ENCODE measurements at places on chromosomes 11 and 22.

- no peak for DNase-seq
Observed at GRCh38 chr11:12749442-12749841, 75.2 kb downstream of the TEAD1 start.

- DNase-seq = no peak
Observed at GRCh38 chr11:128745311-128746136, 51.7 kb downstream of the FLI1 start.

DNA sequence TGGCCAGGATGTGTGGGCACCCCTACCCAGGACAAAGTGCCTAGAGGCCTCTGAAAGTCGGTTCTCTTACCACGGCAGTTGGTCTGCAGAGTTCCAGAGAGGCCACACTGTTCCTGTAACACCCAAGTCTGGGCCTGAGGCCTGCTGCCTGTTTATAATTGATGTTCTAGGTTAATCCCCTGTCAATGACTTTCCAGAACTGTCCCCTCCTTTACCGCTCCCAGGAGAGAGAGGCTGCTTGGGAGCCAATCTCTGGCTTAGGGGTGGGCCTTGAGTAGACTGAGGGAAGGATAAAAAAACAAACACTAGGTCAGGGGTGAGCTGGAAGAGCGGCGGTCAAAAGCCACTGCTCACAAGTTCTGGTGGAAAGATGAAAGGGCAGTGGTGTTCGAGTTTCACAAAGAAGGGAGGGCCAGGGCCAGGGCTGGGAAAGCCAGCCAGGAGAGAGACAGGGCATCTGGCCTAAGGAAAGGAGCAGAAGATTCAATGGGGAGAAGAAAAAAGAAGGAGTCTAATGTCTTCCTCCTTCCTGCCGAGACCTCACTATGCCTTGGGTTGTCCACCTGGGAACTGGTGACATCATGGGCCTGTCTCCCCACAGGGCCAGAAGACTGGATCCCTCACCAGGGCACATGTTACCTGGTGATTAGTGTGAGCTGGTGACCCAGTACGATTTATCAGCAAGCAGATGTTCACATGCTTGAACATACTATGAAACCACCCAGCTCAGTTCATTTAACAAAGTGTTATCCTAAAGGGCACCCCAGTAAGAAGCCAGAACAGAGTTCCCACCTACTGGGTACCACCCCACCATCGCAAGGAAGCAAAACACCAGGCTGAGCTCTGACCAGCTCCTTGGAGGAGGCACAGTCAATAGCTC lies 50.2 kb downstream of the PC start:
- no peak for DNase-seq

DNA sequence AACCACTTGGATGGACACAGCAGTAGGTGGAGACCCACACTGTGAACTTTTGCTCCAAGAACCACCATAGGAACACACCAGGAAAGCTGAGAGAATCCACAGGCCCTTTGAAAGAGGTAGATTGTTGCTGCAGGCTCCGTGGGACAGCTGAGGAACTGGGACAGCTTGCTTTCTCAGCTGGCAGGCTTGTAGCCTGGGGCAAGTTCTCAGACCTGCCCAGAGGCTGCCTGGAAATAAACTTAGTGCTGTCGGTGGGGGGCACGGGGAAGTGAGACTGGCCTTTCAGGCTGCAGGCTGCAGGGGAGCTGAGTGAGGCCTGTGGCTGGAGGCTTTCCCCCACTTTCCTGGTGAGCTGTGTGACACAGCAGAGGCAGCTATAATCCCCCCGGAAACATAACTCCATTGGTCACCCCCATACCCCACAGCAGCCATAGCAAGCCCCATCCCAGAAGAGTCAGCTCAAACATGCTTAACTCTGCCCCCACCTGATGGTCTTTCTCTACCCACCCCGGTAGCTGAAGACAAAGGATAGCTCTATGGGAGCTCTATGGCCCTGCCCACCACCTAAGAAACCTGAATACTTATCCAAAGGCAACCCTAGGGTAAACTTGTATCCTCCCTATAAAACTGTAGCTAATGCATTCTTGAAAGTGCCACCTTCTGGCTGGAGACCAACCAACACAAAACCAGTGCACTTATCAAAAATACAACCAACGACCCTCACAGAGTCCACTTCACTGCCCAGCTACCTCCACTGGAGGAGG lies 21.4 kb upstream of the ACRV1 start:
- DNase-seq = no peak

GRCh38 chr11:62427630-62428233 lies 8.9 kb downstream of the SCGB1A1 start:
- DNase-seq = no peak

GRCh38 chr11:35605706-35606105 lies 12.6 kb upstream of the FJX1 start:
- DNase-seq = no peak

- DNase-seq = no peak
Observed at GRCh38 chr22:20279662-20280134, 11.6 kb upstream of the RTN4R start.

DNA sequence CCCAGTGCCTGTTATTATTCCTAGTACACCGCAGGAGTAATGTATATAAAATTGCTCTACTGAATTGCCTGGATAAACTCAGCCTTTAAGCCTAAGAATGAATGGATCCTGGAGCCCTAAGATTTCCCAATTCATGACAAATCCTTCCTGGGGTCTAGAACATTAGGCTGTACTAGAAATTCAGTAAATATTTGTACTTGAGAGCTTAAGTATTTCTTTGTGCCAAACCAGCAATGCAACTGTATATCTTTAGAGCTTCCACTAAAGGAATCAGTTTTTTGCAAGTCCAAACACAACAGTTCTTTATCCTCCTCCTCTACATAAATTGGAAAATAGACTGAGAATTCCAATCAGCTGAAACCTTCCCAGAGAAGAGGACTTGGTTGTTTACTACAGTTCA lies 65.6 kb downstream of the FAM168A start:
- DNase-seq = no peak

DNA sequence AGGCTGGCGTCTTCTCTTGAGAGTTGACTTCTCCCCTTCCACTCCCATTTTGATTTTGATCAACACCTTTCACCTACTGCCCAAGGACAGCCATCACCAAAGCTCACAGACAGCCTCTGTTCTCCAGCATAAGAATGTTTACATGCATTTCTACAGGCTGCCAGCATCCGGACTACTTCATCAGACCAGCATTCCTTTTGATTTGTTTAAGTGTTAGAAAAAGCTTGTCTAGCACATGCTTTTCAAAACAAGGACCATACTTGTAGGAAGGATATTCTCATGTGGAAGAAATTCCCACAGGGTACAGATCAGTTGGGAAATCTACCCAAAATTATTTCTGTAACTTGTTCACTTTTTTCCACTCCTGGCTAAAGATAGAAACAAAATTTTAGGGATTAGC lies 6.2 kb upstream of the KCNA4 start:
- DNase-seq = no peak

DNA sequence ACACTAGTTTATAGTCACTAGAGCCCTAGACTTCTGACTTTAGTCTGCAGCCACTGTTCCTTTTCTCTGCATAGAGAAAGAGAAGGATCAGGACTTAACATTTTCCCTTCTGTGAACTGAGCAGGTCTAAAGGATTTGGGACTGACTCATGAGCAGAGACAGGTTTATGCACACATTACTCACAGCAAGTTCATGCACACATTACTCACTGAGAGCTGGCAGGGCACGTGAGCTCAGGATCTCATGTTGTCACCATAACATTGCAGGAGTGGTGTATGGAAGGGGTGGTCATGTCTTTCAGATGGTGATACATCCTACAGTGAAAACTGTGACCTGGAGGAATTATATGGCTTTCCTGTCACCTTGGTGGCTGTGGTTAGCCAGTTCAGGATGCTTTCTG lies 56.4 kb downstream of the CEP164 start:
- DNase-seq = no peak

- DNase-seq = no peak
Observed at GRCh38 chr11:75793966-75794365, 21.0 kb upstream of the UVRAG start.

GRCh38 chr11:115535781-115536180 lies 31.6 kb upstream of the CADM1 start:
- no peak for DNase-seq

GRCh38 chr11:113392236-113392921 lies 4.8 kb downstream of the ANKK1 start:
- DNase-seq = no peak

DNA sequence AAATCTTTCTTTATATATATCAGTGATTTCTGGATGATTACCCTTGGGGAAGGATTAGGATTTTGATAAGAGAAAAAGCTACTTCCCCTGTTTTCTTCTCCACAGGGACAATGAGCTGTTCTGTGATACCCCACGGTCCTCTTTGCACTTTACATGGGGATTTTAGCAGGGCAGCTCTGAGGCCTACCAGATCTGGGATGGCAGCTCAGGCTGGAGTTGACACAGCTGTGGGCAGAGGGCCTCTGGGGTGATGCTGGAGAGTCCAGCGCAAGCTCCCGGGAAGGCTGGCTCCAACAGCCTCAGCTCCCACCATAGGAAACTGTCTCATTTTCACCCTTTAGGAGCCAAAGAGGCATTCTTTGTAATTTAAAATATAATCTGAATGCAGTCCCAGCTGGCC lies 383.8 kb upstream of the NARS2 start:
- no peak for DNase-seq

GRCh38 chr11:87368151-87368550 lies 330.4 kb downstream of the TMEM135 start:
- no peak for DNase-seq

GRCh38 chr11:87423161-87423560 lies 385.4 kb downstream of the TMEM135 start:
- DNase-seq = no peak

- no peak for DNase-seq
Observed at GRCh38 chr11:102322560-102322959, 5.3 kb downstream of the BIRC3 start.

- no peak for DNase-seq
Observed at GRCh38 chr11:12434325-12434654, 56.9 kb downstream of the PARVA start.

DNA sequence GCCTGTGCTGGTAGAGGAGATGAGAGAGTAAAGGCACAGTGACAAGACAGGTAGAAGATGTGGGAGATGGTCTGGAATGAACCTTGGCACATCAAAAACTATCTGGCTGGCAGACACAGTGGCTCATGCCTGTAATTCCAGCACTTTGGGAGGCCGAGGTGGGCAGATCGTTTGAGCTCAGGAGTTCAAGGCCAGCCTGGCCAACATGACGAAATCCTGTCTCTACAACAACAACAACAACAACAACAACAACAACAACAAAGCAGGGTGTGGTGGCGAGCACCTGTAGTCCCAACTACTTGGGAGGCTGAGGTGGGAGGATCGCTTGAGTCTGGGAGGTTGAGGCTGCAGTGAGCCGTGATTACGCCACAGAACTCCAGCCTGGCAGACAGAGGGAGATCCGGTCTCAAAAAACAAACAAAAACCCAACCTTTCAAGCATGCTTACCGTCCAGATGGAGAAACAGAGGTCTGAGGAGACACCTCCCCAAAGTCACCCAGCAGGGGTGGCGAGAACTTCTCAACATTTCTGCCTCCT lies 11.8 kb downstream of the KCTD21 start:
- DNase-seq = no peak

- no peak for DNase-seq
Observed at GRCh38 chr11:11336664-11337063, 16.4 kb downstream of the CSNK2A3 start.

DNA sequence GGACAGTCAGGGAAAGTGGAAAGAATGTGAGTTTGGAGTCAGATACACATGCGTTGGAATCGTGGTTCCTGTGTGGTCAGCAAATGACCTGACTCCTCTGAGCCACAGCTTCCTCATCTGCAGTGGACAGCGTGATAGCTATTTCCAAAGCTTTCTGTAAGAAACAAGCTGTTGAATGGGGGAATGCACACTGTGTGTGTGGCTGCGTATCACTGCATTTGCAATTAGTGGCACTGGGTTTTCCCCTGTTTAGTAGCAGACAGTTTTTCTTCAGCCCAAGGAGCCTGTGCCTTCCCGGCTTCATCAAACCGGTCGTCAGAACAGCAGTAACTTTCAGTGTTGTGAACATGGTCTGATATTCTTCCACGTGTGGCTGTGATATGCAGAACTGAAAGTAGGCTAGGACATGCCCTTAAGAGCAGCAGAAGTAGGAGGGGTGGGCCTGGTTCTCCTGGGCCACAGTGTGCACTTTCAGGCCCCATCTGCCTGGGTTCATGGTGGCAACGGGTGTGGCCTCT lies 121.5 kb downstream of the RRAS2 start:
- DNase-seq = no peak

DNA sequence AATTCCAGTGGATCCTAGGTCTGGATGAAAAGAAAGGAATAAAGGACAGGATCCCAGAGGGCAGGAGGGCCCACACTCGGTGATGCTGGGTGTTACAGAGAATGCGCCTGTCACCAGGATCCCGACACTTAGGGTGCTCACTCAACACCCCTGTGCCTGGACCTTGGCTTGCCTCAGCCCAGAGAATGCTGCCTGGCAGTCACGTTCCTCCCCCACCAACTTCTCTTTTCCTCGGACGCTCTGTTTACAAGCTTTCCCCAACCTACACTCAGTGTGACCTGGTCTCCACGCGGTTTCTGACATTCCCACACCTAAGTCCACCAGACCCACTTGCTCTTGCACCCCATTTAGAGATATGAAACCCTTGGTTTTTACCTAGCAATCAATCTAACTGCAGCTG lies 38.0 kb upstream of the ETS1 start:
- no peak for DNase-seq

- DNase-seq = no peak
Observed at GRCh38 chr11:76067099-76067498, 139.2 kb downstream of the WNT11 start.

- DNase-seq = no peak
Observed at GRCh38 chr11:6638429-6638828, 17.2 kb downstream of the DCHS1 start.

GRCh38 chr11:57055744-57056143 lies 67.0 kb downstream of the OR5AK2 start:
- DNase-seq = no peak

DNA sequence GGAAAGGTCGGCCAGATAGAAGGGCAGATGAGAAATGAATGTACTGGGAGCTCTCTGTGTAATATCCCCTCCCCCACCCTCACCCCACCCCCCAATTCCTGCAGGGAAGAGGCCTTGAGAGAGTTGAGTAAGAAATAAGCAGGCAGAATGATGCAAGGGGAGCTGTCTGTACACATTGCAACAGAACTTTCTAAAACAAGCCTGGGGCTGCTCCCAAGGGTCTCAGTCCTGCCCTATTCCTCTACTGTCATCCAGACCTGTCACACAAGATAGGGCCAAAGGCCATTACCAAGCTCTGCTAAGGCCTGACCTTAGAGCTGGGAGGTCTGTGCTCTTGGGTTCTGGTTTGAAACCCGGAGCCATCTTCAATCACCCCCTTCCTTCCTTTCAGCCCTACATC lies 5.7 kb upstream of the DGAT2 start:
- DNase-seq = no peak

- DNase-seq = no peak
Observed at GRCh38 chr11:83025267-83025704, 46.4 kb downstream of the RAB30 start.
